ENCODE measurements at places on chromosomes 3 and 15. TPM values are rescaled to one million over a fixed set of nuclear protein-coding genes. Genes with fewer than 3 reads are reported as not detected.

DNA sequence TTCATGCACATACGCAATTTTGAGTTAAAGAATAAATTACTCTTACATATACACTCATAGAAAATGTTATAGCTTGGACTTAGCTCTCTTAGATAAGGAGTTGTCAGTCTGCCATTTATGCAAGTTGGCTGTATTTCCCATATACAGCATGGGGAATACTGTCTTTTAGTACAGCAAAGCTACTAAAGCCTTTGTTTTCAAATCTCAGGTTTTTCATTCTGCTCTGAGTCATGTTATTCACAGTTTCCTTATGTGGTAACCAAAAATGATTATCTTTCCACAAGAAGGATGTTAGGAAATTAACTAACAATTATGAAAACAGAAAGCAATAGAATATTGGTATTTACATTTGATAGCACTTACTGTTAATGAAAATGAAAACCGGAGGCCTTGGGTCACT, 4.3 kb upstream of the TIPARP start:
- no peaks in the 10 kb centered on the region for H3K27me3 ChIP-seq
- H3K4me1 ChIP-seq, result no peaks in the 10 kb centered on the region
- no peak overlapping the region for H3K27ac ChIP-seq
- no peak for DNase-seq
- no peak overlapping the region for H3K4me3 ChIP-seq

DNA sequence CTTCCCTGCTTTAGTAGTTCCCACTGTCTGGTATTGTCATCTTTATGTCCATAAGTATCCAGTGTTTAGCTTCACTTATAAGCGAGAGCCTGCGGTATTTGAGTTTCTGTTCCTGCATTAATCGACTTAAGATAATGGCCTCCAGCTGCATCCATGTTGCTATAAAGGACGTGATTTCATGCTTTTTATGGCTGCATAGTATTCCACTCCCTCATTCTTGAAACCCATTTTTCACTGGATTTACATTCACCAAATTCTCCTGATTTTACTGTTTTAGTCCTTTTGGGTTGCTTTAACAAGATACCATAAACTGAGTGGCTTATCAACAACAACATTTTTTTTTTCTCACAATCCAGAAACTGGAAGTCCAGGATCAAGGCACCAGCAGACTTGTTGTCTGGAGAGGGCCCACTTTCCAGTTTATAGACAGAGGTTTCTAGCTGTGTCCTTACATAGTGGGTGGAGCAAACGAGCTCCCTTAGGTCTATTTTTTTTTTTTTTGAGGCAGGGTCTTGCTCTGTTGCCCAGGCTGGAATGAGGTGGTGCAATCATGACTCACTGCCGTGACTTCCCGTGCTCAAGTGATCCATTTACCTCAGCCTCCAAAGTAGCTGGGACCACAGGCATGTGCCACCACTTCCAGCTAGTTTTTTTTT, 6.1 kb upstream of the TICRR start:
- no peak overlapping the region for H3K4me3 ChIP-seq
- H3K4me1 ChIP-seq, result no peaks in the 10 kb centered on the region
- H3K27me3 ChIP-seq, result no peaks in the 10 kb centered on the region
- no peaks in the 10 kb centered on the region for H3K36me3 ChIP-seq
- DNase-seq, result no peak

- no peaks in the 10 kb centered on the region for H3K36me3 ChIP-seq
- peaks cover 37% of the 10 kb centered on the region for H3K4me1 ChIP-seq
- H3K27me3 ChIP-seq, result no peaks in the 10 kb centered on the region
- DNase-seq, result no peak
- no peak overlapping the region for H3K4me3 ChIP-seq
- peak overlapping the region; percentile 25 for H3K27ac ChIP-seq
These were observed 23.7 kb downstream of the PDZRN3 start for GRCh38 chr3:73601011-73601410.

DNA sequence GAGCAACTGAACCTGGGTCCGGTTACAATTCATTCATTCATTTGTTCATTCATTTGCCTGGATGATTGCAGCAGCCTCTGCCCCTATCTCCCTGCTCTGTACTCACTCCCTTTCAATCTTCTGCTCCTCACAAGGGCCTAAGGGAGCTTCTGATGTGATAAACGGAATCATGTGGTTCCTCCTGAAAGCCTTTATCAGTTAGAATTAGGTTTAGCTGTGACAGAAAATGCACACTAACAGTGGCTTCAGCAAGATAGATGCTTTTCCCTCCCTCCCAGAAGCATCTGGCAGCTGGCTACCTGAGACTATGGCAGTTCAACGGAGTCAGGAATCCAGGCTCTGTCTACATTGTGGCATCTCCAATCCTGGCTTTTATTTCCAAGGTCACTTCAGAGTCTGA, 196.0 kb downstream of the ADAMTS9 start:
- H3K36me3 ChIP-seq, result no peaks in the 10 kb centered on the region
- H3K27me3 ChIP-seq, result no peaks in the 10 kb centered on the region
- no peak overlapping the region for H3K4me3 ChIP-seq
- DNase-seq, result no peak

GRCh38 chr15:27564656-27565055, 534.5 kb downstream of the OCA2 start:
- H3K27ac ChIP-seq, result no peak overlapping the region
- H3K4me1 ChIP-seq, result no peaks in the 10 kb centered on the region
- no peak overlapping the region for H3K4me3 ChIP-seq
- DNase-seq, result no peak
- no peaks in the 10 kb centered on the region for H3K36me3 ChIP-seq
- no peaks in the 10 kb centered on the region for H3K27me3 ChIP-seq

Gene CYP1A1
- total RNA-seq, result not detected

DNA sequence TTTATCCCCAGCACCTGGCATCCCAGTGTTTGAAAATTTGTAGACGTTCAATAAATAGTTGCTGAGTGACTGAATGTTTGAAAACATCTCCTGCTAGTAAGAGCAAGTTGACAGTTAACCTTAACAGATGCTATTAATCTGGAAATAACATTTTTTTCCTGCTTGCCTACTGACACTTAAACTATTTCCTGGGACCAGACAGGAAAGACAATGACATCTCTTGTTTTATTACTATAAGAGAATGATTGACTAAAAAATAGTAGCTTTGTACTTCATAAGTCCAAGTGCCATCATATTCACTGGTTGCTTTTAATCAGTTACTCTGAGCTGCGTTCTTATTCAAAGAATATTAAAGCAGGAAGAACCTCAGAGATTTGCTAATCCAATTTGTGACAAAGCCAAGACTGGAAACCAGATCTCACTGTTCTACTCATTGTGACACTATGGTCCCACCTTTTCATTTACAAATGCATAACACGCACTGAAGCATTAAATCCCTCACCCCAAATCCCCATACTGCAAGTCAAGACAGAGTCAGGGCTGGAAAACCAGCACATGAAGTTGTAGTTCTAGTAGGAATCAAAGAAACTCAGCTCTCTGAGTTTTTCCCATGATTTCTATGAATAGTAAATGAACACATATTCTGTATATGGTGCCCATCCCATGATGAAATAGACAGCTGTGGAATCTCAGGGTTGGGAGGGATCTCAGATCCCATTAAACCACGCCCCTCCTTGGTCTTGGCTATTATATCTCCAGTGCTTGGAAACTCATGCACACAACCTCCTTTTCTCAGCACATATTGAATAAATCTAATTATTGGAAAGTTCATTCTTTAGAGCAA, 212.7 kb upstream of the P2RY1 start:
- H3K4me1 ChIP-seq, result no peaks in the 10 kb centered on the region
- H3K27ac ChIP-seq, result no peak overlapping the region
- DNase-seq, result no peak
- H3K36me3 ChIP-seq, result no peaks in the 10 kb centered on the region
- H3K27me3 ChIP-seq, result no peaks in the 10 kb centered on the region

GRCh38 chr3:189099031-189099471, 72.7 kb upstream of the TPRG1 start:
- peak overlapping the region; percentile 3 for H3K4me3 ChIP-seq
- peaks cover 10% of the 10 kb centered on the region for H3K4me1 ChIP-seq
- H3K27ac ChIP-seq, result peak overlapping the region; percentile 1

GRCh38 chr3:115830764-115831395, 207.6 kb downstream of the GAP43 start:
- H3K4me3 ChIP-seq, result no peak overlapping the region
- H3K27ac ChIP-seq, result no peak overlapping the region

Gene LRRC49
- 16.4 TPM for total RNA-seq

DNA sequence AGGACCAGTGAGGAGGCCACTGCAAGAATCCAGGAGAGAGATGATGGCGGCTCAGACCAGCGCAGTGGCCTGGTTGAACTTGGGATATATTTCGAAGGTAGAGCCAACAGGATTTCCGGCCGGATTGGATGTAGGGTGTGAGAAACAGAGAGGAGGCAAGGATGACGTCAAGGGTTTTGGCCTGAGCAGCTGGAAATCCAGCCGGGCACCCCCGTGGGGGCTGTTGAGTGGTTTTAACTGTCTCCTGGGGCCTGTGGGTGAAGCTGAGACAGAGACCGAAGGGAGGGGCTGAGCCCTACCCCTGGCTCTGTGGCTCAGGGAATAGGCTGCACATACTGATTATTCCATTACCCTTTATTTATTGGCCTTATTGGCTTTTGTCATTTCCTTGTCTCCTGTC, 45.7 kb downstream of the EXOG start:
- no peak overlapping the region for H3K27ac ChIP-seq
- H3K27me3 ChIP-seq, result no peaks in the 10 kb centered on the region
- H3K4me1 ChIP-seq, result no peaks in the 10 kb centered on the region
- no peaks in the 10 kb centered on the region for H3K36me3 ChIP-seq
- no peak overlapping the region for H3K4me3 ChIP-seq
- DNase-seq, result no peak

DNA sequence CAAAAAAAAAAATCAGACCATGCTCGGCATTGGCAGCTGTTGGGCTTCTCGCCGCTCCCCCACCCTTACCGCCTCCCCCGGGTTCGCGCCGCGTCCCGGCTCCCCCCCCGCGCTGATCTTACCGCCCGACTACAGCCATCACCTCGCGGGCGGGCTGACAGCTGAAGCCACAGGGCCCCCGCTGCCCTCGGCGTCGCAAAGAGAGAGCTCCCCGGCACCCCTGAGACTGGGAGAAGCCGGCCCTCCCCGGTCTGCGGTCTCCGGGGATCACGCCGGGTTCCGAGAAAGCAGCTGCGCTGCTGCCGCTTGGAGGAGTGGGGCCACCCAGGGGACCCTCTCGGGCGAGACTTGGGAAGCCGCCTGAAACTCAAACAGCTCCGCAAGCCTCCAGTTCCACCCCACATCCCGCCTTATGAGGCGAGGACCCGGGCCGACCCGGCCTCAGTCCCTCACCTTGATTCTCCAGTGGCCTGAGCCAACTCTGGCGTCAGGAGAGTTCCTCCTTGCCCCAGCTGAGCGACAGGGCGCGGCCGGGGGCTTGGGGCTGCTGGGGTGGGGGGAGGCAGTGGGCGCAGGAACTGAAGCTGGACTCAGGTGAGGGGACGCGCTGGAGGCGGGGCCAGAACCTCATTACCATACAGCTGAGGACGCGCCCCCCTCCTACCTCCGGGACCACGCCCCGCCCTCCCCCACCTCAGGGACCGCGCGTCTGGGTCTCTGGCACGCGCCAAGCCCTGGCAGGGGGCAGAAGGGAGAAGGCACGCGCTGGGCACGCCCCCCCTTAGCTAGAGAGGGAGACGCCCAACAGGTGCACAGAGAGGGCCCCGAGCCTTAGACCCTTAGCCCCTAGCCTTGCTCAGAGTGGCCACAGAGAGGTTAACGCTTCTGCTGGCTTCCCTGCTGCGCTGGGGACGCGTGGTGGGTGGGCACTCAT, 1.0 kb upstream of the DLL4 start:
- peaks cover 11% of the 10 kb centered on the region for H3K4me1 ChIP-seq
- H3K4me3 ChIP-seq, result peak overlapping the region; percentile 40

DNA sequence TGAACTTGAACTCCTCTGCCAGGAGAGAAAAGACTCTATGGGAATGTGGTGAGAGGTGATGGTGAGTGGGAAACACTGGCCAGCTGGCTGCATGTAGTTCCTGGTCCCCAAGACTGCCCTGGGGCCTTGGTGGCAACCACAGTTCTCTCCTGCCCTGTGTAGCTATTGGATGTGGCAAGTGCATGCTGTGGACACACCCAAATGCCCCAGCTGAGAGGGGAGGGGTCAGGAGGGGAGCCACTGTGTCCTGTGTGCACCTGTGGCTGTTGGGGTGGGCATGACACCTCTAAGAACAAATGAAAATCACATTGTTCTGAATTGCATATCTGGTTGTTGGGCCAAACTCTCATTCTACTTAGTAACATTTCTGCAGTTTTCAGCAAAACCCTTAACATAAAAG, 409.6 kb downstream of the NSUN3 start:
- H3K27me3 ChIP-seq, result no peaks in the 10 kb centered on the region
- no peak overlapping the region for H3K27ac ChIP-seq
- no peak for DNase-seq
- H3K4me1 ChIP-seq, result no peaks in the 10 kb centered on the region
- no peak overlapping the region for H3K4me3 ChIP-seq

DNA sequence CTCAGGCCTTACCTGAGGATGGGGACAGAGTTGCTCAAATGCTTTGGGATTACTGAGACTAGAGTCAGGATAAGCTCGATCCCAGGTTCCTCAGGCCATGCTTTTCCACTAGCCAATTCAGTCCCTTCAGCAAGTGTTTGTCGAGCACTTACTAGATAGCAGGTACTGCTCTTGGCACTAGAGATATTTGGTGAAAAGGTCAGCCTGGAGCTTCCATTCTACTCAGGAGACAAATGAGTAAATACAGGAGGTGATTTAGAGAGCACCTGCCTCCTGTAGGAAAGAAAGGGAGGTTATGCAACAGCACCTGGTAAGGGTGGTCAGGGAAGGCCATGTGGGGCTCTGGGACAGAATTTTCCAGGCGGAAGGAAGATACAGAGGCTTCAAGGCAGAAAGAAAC, 99.9 kb downstream of the CACNA1D start:
- no peaks in the 10 kb centered on the region for H3K27me3 ChIP-seq
- H3K4me3 ChIP-seq, result no peak overlapping the region
- no peaks in the 10 kb centered on the region for H3K4me1 ChIP-seq
- no peaks in the 10 kb centered on the region for H3K36me3 ChIP-seq
- no peak for DNase-seq

DNA sequence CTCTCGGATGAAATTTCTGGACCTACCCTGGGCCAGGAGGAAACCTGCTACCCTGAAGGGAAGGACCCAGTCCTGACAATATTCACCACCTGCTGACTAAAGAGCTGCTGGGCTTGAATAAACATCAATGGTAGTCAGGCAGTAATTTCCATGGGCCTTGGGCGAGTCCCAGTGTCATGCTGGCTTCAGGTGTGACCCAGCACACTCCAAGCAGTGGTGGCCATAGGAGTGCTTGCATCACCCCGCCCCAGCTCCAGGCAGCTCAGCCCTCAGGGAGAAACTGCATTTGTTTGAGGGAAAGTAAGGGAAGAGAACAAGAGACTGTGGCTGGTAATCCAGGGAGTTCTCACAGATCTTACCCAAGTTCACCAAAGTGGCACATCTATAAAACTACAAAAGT, 261.8 kb upstream of the DCBLD2 start:
- no peak overlapping the region for H3K4me3 ChIP-seq
- H3K4me1 ChIP-seq, result no peaks in the 10 kb centered on the region
- no peaks in the 10 kb centered on the region for H3K36me3 ChIP-seq

- H3K4me3 ChIP-seq, result no peak overlapping the region
These were observed 2.3 kb upstream of the TNFAIP8L3 start for GRCh38 chr15:51096976-51097375.

All from ovary (tissue), 10 donors.